ENCODE measurements at places on chromosomes 16 and 17.

- no peak for DNase-seq
Measured at GRCh38 chr16:31301708-31302400, 42.1 kb downstream of the ITGAM start.

GRCh38 chr17:31788956-31789355 lies 70.1 kb downstream of the COPRS start:
- no peak for DNase-seq

- peak; percentile 34 for DNase-seq
Measured at GRCh38 chr16:85798901-85799496, 345 bp downstream of the EMC8 start.

DNA sequence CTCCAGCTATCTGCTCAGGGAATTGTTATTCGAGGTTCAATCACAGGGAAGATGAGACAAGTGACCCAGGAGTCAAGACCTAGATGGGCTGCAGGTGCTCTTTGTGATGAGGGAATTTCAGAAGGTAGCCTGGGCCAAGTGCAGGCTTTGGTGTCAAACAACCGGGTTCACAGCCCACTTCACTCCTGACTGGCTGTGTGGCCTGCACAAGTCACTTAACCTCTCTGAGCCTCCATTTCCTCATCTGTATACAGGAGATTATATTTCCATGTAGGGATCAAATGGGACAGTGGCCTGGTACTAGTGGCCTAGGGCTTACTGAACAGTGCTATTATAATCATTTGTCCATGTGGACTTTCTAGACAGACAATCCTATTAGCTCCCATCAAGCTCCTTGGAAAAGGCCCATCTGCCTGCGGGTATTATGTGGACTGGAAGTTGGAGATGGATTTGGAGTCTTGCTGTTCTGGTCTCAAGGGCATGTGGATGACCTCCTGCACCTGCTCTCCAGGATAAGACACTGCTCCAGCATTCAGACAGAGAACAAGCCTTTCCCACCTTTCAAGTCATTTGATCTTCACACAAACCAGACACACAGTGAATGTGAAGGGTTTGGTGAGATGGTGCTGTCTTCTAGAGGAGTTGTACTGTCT lies 3.1 kb upstream of the MT1X start:
- DNase-seq, result no peak

GRCh38 chr16:79434771-79435170 lies 165.8 kb downstream of the MAF start:
- no peak for DNase-seq

DNA sequence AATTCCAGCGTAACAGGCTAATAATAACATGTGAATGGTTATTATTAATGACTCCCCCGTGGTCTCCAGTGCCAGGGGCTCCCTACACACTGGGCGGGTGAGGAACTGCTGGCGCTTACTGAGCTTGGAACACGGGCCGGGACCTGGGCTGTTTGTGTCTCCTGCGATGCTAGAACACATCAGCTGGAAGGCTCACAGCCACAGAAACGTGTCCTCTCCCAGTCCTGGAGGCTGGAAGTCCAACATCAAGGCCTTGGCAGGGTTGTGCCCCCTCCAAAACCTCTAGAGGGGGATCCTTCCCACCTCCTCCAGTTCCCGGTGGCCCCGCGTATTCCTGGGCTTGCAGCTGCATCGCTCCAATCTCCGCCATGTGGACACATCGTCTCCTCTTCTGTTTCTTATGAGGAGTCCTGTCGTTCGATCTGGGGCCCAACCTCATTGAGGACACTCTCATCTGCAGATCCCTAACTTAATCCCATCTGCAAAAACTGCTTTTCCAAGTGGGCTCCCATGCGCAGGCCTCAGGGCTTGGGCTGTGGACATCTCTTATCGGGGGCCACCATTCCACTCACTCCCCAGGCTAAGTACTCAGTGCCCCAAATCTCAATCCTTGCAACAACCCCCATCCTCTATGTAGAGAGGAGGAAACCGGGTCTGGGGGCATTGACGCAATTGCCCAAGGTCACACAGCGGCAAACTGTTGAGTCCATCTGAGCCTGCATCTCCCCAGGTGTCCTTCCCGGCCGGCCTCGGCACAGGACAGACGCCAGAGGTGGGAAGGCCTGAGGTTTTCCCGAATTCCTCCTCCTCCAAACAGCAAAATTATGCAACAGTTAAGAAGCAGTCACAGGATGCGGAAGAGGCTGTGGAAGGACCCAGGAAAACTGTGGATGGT lies 193.9 kb downstream of the IRF8 start:
- DNase-seq, result no peak

Measured in activated CD4-positive, alpha-beta T cell treated with anti-CD3 and anti-CD28 coated beads, Interleukin-2, amount 50 U/mL, for 48 hours (primary cell).